CD4-positive, alpha-beta T cell treated with Interleukin-12 subunit alpha and Interleukin-12 subunit beta, for 1 hour (primary cell): ENCODE measurements at places on chromosomes 5 and 9.

DNA sequence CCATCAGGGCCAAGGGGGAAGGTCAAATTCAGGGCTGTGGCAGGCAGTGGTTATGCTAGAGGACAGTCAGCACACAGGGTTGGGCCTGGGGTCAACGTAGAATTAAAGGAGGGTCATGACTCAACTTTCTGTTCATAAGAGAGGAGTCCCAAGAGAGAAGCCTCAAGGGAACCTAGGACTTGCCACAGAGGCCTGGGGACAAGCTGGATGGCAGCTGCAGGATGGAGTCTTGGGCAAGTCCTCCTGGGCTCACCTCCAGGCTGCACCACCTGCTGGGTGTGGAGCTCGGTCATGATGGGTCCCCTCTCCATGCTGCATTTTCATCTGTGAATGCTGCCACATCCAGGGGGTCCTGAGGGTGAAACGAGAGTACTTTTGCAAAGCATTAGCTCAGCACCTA lies 9.0 kb upstream of the WNK2 start:
- no peak for DNase-seq

DNA sequence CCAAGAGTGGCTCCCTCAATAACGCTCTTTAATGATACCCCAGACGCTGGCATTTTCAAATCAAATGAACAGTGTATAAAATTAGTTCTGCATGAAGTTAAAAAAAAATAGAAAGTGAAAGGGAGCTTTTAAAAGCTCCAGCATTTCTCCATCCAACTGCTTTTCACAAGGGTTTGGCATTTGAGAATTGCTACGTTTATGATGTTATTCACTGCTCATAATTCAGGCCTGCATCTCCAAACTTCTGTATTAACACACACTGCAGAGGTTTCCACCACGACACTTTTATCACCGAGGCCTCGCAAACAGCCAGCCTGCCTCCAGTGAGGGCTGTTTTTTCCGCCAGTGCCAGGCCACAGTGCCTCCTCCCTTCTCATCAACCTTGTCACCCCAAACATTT lies 205.5 kb upstream of the EFNA5 start:
- DNase-seq, result no peak

GRCh38 chr5:86542532-86542931 lies 75.2 kb upstream of the COX7C start:
- DNase-seq, result no peak

- no peak for DNase-seq
Measured at GRCh38 chr5:88761269-88761850, 121.6 kb downstream of the MEF2C start.
